ENCODE measurements at places on chromosomes 4 and X.

- DNase-seq: no peak
Measured at GRCh38 chrX:40806513-40807220, 71.3 kb upstream of the MED14 start.

GRCh38 chr4:113884655-113885054 is 94.8 kb downstream of the ARSJ start:
- DNase-seq: no peak

DNA sequence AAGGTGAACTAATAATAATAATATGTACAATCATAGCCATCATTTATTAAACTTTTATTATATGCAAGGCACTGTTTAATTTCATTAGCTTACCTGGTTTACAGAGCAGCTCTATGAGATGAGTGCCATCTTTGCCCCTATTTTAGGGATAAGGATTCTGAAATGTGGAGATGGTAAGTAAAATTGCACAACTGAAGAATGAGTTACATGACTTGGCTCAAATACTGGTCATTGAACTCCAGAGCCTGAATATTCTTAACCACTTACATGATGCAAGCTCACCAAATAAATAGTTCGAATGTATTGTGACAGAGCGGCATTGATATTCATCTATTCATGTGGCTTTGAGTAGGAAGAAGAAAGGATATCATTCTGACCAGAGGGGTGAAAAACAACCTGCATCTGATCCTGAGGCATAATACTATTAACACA is 11.7 kb downstream of the ALB start:
- DNase-seq: no peak

DNA sequence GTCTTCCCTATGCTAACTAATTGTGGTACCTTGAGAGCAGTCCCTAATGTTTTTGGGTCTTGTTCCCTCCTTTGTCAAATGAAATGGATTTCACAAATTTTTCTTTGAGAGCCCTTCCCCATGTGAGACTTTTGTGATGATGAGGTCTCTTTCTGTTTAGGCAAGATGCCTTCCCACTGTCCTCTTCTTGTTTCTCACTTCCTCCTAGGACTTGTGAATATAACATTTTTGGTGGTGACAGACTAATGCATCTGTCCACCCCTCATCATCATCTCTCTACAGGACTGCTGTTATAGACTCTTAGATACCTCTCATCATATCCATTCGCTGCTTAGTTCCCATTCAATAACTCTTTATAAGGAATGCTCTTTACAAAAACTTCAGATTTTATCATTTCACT is 8.7 kb upstream of the ANK2 start:
- no peak for DNase-seq

DNA sequence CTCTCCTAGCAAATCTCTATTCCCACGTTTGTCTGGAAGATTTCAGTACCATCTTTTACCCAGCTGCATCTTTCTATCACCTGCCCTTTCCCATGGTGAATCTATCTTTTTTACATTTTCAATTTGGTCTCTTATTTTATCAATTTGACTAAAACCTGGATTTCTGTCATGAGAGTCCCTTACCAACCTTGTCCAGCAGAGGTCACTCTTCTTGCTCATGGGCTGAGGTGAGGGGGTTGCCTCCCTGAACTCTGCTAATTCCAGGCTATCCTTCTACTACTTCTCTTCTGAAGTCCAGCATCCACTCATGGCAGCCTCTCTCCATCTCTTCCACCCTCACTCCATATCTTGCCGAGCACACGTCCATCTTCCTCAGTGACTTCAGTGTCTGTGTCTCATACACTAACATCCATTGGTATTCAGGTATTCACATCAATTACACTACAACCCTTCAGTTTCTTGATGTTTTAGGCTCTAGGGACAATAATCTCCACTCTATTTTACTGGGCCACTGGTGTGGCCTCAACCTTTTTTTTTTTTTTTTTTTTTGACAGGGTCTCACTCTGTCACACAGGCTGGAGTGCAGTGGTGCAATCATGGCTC is 17.8 kb upstream of the ZNF827 start:
- DNase-seq: peak; percentile 5

GRCh38 chr4:38017609-38018008 is 57.4 kb downstream of the PTTG2 start:
- no peak for DNase-seq

DNA sequence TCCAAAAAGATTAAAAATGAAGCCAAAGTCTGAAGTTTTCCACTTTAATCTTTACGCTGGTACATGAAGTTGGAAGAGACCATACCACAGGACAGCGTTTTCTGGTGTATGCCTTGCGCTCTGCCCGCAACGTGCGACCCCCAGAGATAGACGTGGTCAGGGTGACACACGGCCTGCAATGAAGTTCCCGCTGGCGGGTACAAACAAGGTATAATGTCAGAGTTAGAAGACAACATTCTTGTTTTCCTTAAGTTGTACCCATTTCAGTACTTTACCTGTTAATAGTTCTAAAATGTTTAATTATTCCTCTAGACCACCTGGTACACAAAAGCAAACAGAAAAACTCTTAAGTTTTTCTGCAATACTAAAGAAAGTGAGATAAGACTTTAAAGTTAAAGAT is 4.8 kb downstream of the HNRNPDL start:
- DNase-seq: no peak

DNA sequence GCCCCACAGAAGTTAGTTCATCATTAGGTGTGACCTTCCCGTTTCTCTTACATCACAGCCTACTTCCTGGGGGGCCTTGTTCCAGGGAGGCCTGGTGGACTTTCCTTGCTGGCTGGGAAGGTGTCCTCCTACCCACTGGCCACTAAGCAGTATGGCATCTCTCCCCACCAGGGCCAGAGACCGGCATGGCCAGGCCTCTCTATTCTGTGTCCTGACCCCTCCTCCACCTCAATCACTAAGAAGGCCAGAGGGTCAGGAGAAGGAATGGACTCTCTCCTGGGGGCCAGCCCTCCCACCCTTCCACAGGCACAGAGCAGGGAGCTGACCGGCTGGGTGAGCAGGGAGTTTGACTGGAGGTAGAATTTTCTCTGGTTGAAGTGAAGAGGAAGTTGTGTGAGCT is 81.9 kb downstream of the PJA1 start:
- DNase-seq: no peak

- DNase-seq: no peak
Measured at GRCh38 chrX:67524428-67524827, 19.4 kb upstream of the AR start.

GRCh38 chrX:154990496-154990895 is 32.0 kb downstream of the F8 start:
- no peak for DNase-seq

DNA sequence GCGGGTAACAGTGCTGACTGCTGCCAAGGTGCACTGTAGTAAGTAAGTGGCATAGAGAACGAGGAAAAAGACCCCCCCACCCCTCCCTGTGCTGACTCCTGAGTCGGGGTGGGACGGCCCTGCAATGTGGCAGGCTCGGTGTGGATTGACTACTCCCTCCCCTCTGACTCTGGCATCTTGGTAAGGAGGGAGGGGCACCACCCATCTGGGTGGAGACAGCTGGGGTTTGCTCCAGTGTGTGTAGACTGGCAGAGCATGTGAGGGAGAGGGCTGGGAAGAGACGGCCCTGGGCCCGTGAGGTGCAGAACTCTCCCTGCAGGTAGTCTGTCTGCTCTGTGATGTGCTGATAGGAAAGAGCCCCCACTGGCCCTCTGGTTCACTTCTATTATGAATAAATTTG is 31.0 kb downstream of the NSG1 start:
- peak; percentile 62 for DNase-seq

- no peak for DNase-seq
Measured at GRCh38 chr4:140117947-140118346, 36.0 kb downstream of the MAML3 start.

- DNase-seq: no peak
Measured at GRCh38 chrX:150365990-150366911, 3.1 kb downstream of the MAMLD1 start.

- DNase-seq: no peak
Measured at GRCh38 chr4:768995-769394, 56.9 kb downstream of the CPLX1 start.

DNA sequence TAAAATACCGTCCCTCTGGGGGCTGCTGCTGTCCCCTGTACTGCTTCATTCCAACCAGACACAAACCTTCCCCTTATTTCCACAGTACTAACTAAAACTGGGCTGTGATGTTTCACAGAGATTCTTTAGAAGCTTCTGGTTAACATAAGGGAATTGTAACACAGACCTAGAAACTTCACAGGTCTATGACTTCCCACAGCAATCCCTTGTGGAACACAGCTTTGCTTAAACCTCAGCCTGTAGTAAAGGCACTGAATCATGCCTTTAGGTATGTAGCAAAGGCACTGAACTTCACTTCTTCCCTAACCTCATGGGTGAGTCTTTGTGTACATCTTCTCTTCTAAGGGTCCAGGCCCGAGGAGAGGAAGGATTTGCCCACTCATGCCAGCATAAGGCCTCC is 49.4 kb downstream of the SPINK2 start:
- no peak for DNase-seq

DNA sequence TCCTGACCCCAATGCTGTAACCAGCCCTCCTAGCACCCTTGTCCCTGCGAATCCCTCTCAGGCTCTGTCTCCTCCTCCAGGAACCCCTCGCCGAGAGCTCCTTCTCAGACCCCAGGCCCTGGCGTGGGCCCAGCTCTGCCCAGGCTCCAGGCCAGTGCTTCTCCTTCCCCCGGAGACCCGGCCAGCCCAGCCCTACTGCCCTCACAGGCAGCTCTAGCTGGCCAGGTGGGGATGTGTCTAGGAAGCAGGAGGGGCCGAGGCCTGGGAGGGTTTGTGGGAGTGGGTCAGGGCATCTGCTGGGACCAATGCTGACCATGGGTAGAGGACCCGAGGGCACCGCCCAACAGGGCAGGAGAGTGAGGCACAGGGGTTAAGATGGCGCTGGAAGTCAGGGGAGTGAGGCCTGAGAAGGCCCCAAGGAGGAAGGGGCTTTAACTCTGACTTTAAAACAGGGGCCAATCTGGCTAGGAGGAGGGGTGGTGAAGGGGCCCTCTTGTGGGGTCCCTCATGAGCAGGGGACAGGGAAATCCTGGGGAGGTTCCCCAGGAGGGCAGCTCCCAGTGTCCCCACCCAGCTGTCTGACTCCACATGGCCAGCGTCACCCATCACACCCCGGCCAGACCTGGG is 64.7 kb upstream of the NKX1-1 start:
- peak; percentile 47 for DNase-seq

GRCh38 chr4:40702800-40703151 is 47.0 kb upstream of the NSUN7 start:
- DNase-seq: no peak

DNA sequence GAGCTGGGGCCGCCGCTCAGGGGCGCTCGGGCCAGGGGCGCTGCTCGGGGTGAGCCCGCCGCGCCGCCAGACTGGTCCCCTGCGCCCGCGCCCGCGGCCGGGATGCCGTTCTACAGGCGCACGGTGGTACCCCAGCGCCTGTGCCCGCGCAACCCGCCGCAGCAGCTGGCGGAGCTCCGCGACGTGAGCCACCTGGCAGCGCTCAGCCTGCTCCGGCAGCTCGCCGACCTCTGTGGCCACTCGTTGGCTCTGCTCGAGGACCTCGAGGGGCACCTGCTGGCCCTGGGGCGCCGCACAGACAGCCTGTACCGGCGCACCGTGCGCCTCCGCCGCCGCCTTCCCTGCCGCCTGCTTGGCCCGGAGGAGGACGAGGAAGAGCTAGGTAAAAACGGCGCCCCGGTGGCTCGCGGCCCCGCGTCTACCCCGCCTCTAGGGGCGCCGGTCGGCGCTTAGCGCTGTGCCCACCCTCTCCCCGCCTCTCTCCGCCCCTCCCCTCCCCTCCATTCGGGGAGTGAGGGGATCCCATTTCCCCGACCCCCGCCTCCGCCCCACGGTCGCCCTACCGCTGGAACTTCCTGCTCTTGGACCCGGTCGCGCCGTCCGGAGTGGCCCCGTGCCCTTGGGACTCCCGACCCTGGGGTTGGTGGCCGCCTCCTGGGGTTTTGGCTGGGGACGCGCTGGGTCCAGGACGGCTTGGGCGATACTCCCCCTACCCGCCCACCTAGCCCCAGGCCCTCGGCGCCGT is 513 bp downstream of the NHSL2 start:
- peak; percentile 18 for DNase-seq

DNA sequence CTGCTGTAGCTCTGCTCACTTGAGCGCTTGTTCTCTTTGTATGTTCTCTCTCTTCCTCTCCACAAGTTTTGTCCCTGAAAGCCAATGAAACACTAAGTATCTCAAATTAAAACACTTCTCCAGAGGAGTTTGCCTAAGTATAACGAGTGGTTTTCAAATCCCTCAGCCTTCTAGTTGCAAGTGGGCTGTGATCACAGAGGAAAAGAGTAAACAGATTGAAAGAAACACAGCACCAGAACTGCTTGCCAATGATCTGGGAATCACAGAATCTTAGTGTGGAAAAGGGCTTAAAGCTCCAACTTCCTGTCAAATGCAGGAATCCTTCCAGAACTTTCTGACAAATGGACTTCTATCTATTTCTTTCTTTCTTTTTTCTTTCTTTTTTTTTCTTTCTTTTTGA is 4.8 kb upstream of the PRSS12 start:
- no peak for DNase-seq

- no peak for DNase-seq
Measured at GRCh38 chr4:38313999-38314561, 349.9 kb upstream of the KLF3 start.
